Adipose tissue (tissue), 3 donors: ENCODE measurements at places on chromosomes 2 and 18. TPM values are rescaled to one million over a fixed set of nuclear protein-coding genes. Genes with fewer than 3 reads are reported as not detected.

Gene KCMF1
- 47.8 TPM for polyA plus RNA-seq

Gene BUB1
- 0.26 TPM for polyA plus RNA-seq

Gene UXS1
- 9.0 TPM for polyA plus RNA-seq

Gene FAM210A
- polyA plus RNA-seq: 3.2 TPM

Gene LRATD1
- polyA plus RNA-seq: 3.5 TPM

Gene GPR55
- 0.18 TPM for polyA plus RNA-seq

Gene AFF3
- 0.56 TPM for polyA plus RNA-seq

Gene SFXN5
- polyA plus RNA-seq: 5.3 TPM

Gene NEB
- 1.1 TPM for polyA plus RNA-seq

Gene OTX1
- 0.07 TPM for polyA plus RNA-seq

Gene RPRM
- 1.1 TPM for polyA plus RNA-seq

Gene SCN9A
- 1.6 TPM for polyA plus RNA-seq

Gene CXCR4
- 8.1 TPM for polyA plus RNA-seq

Gene RFX8
- 0.06 TPM for polyA plus RNA-seq

Gene SERPINB10
- polyA plus RNA-seq: not detected

Gene NCKAP5
- polyA plus RNA-seq: 0.30 TPM

Gene SIX2
- 2.9 TPM for polyA plus RNA-seq

Gene AQP12B
- polyA plus RNA-seq: not detected

Gene DSEL
- polyA plus RNA-seq: 6.4 TPM

Gene FN1
- polyA plus RNA-seq: 19.0 TPM

Gene TUBA4B
- polyA plus RNA-seq: not detected

Gene NBAS
- polyA plus RNA-seq: 16.7 TPM

Gene ACSL3
- 8.9 TPM for polyA plus RNA-seq

Gene SULT1C4
- polyA plus RNA-seq: 5.2 TPM

Gene ERICH2
- polyA plus RNA-seq: 1.6 TPM

Gene OST4
- 448 TPM for polyA plus RNA-seq

Gene NCKAP1
- polyA plus RNA-seq: 36.6 TPM

Gene POU3F3
- not detected for polyA plus RNA-seq

Gene CNTNAP5
- not detected for polyA plus RNA-seq

Gene REEP1
- polyA plus RNA-seq: 1.1 TPM

Gene SIX3
- polyA plus RNA-seq: 0.11 TPM

Gene DRC1
- polyA plus RNA-seq: not detected

Gene C2orf66
- polyA plus RNA-seq: not detected

Gene FAM110C
- 9.9 TPM for polyA plus RNA-seq

Gene UGT1A8
- not detected for polyA plus RNA-seq

Gene SH3RF3
- polyA plus RNA-seq: 1.2 TPM

Gene CLEC4F
- 0.27 TPM for polyA plus RNA-seq

Gene CCDC85A
- 2.0 TPM for polyA plus RNA-seq

Gene MALT1
- 3.3 TPM for polyA plus RNA-seq

Gene C2orf78
- not detected for polyA plus RNA-seq

Gene RAB6C
- not detected for polyA plus RNA-seq

Gene TMEM178A
- 0.62 TPM for polyA plus RNA-seq

Gene TOGARAM2
- 3.0 TPM for polyA plus RNA-seq

Gene GRB14
- polyA plus RNA-seq: 2.8 TPM

Gene NTSR2
- 0.54 TPM for polyA plus RNA-seq

Gene IL1R1
- 20.6 TPM for polyA plus RNA-seq

Gene KCNK3
- polyA plus RNA-seq: 24.8 TPM

Gene SLC5A7
- 0.11 TPM for polyA plus RNA-seq

Gene KCNG2
- 0.05 TPM for polyA plus RNA-seq

Gene OTOS
- 0.58 TPM for polyA plus RNA-seq

Gene ARHGEF33
- 0.10 TPM for polyA plus RNA-seq

Gene PPP1R1C
- polyA plus RNA-seq: 0.28 TPM

Gene CCDC138
- 0.88 TPM for polyA plus RNA-seq

Gene CWC22
- 5.0 TPM for polyA plus RNA-seq

Gene IL36A
- not detected for polyA plus RNA-seq

Gene ARMC9
- 8.7 TPM for polyA plus RNA-seq
